ENCODE measurements at places on chromosomes 7 and 10.

GRCh38 chr7:130989101-130989795 lies 255.2 kb upstream of the KLF14 start:
- DNase-seq: no peak

DNA sequence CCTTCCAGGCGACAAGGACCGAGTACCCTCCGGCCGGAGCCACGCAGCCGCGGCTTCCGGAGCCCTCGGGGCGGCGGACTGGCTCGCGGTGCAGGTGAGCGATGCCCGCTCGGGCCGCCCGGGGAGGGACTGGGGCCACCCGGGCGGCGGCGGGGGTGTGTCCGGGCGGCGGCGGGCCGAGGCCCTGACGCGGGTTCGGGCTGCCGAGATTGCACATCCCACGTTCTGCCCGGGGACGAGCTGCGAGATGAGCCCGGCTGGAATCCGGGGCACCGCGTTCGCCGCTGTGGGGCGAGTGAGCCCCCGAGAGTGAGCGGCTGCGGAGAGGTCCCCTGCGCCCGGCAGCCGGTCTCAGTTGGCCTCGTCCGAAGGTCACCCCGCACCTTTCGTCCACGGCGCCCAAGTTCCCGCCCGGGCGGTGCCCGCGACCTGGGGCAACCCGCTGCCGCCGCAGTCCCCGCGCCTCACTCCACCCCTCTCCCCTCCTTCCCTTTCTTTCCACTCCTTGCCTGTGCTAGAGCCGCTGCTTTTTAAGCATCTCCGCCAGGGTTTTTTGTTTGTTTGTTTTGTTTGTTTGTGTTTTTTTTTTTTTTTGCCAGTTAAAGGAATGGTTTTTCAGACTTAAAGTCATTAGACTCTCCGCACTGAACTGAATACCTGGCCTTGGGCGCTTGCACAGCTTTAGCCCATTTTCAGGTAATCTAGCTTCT lies 515 bp downstream of the RALA start:
- no peak for DNase-seq

- DNase-seq: no peak
These were observed 675.1 kb upstream of the PCDH15 start for GRCh38 chr10:55476129-55476528.

- no peak for DNase-seq
These were observed 18.2 kb downstream of the TLL2 start for GRCh38 chr10:96495544-96495943.

GRCh38 chr10:106548832-106549231 lies 615.7 kb downstream of the SORCS1 start:
- no peak for DNase-seq

GRCh38 chr10:77925410-77925794 lies 1.2 kb downstream of the DLG5 start:
- DNase-seq: no peak
